ENCODE measurements at places on chromosomes 11 and 22.

DNA sequence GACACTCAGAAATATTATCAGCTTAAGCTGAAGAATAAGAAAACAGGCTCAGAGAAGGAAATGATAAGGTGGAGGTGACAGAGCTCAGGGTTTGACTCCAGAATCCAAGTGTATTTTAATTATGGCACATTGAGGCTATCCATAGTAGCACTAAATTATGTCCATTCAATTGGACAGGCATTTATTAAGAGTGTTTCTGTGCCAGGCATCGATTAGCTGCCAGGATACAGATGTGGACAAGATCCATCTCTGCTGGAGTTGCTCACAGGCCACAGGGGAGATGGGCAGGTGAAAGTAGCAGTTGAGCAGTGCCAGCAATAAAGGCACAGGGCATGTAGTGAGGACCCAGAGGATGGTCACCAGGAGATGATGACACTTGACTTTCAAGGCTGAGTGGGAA is 592.5 kb downstream of the INSC start:
- no peak for DNase-seq

GRCh38 chr11:70921804-70922203 is 330.6 kb downstream of the SHANK2 start:
- DNase-seq = no peak

GRCh38 chr11:15764326-15764725 is 592.0 kb downstream of the SOX6 start:
- no peak for DNase-seq

DNA sequence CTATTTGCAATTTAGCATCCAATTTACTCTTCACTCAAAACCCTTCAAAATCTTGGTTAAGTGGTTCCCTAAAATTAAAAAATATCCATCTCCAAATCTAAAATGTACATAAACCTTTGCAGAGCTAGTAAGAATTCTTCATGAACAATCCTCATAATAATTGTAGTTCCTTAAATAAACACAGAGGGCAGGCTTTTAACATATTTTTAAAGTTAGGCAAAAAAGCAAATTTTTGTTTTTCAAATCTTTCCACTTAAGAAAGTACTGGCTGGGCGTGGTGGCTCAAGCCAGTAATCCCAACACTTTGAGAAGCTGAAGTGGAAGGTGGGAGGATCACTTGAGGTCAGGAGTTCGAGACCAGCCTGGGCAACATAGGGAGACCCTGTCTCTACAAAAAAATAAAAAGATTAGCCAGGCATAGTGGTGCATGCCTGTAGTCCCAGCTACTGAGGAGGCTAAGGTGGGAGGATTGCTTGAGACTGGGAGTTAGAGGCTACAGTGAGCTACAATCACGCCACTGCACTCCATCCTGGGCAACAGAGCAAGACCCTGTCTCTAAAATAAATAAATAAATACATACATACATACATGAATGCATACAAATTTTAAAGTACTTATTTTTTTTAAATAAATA is 25.1 kb upstream of the PLAAT3 start:
- DNase-seq = no peak

DNA sequence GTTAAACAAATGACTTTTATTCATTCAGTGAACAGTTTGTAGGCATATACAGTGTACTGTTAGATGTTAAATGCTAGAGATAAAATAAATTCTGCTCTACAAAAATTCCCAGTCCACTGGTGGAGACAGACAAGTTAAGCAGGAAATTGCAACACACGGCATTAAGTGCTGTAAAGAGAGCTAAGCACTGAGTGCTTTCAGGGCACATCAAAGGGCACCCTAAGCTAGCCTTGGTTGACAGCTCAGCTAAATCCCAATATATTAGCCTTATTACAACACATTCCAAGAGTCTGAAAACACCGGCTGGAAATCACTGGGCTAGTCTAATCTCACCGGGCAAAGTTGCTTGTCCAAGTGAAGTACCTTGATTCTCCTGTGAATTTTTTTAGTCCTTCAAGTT is 55.1 kb downstream of the NOX4 start:
- DNase-seq = no peak

GRCh38 chr11:92739041-92739440 is 230.4 kb upstream of the MTNR1B start:
- peak; percentile 58 for DNase-seq

- DNase-seq = no peak
These were observed 18.4 kb downstream of the LRP5 start for GRCh38 chr11:68330700-68331337.

DNA sequence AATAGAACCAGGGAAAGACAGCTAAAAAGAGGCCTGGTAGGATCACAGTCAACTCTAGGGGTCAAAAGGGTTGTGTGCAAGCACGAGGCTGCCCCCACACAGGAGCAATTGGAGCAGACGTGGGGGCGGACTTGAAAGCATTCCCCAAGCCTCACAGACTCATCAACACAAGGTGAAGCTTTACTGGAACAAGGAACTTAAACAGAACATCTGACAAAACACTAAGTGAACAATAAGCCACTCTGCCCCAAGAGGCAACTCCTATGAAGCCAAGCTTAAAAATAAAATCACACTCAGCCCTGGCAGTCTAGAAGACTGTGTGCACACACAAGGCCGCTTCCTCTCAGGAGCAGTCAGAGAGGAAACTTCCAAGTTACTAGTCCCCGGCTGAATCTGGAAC is 32.2 kb upstream of the TEAD1 start:
- DNase-seq = no peak

- no peak for DNase-seq
These were observed 171.1 kb downstream of the CEP164 start for GRCh38 chr11:117498791-117499190.

GRCh38 chr11:64656862-64657261 is 65.8 kb downstream of the SLC22A12 start:
- no peak for DNase-seq

DNA sequence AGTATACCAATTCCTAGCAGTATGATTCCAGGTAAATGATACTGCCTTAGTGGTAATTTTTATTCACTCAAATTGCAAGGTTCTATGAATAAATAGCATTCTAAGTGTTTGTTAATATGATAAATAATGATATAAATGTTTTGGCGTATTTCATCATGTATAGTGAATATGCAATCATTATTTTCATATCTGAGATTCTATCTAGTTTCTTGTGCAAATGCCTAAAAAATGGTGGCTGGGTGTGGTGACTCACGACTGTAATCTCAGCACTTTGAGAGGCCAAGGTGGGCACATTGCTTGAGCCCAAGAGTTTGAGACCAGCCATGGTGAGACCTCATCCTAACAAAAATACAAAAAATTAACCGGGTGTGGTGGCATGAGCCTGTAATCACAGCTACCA is 13.9 kb downstream of the HIPK3 start:
- no peak for DNase-seq

Measured in adrenal gland (tissue), 19 donors.